H1 (cell line): ENCODE measurements at places on chromosomes 12 and 14.

DNA sequence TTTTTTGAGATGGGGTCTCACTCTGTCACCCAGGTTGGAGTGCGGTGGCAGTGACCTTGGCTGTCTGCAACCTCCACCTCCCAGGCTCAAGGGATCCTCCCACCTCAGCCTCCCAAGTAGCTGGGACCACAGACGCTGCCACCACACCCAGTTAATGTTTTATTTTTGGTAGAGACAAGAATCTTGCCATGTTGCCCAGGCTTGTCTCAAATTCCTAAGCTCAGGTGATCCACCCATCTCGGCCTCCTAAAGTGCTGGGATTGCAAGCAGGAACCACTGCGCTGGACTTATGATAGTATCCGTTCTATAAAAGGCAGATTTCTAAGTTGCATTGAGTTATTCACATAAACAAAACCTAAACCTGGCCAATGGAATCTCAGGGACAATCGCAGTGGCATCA, 321.1 kb upstream of the PRICKLE1 start:
- DNase-seq = no peak

GRCh38 chr14:101131451-101131916, 228.0 kb upstream of the RTL1 start:
- DNase-seq = peak; percentile 38

GRCh38 chr12:94952325-94952724, 51.2 kb downstream of the NDUFA12 start:
- no peak for DNase-seq

DNA sequence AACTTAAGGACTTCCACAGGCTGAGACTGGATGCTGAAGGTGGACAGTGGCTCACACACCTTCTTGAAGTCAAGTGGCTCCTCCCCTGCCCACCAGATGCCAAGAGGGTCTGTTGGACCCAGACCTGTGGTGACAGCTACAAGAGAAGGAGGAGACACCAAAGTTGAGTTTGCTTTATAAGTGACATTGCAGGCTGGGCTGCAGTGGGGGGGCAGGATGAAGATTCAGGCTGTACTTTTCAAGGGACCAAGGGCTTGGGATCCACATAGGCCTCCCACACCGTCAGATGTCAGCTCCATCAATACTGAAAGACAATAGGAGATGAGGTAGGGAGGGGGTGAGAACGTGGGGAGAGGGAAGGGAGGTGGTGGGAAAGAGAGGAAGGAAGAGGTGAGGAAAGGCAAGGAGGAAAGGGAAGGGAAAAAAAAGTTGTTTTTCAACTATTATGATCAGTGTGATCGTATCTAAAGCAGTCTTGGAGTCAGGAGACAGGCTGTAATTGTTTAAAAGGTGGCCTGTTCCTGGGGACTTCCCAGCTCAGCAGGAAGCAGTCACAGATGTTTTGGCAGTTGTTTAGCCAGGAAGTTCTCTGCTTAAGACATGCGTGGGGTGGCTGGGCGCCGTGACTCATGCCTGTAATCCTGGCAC, 84.1 kb upstream of the RESF1 start:
- no peak for DNase-seq

DNA sequence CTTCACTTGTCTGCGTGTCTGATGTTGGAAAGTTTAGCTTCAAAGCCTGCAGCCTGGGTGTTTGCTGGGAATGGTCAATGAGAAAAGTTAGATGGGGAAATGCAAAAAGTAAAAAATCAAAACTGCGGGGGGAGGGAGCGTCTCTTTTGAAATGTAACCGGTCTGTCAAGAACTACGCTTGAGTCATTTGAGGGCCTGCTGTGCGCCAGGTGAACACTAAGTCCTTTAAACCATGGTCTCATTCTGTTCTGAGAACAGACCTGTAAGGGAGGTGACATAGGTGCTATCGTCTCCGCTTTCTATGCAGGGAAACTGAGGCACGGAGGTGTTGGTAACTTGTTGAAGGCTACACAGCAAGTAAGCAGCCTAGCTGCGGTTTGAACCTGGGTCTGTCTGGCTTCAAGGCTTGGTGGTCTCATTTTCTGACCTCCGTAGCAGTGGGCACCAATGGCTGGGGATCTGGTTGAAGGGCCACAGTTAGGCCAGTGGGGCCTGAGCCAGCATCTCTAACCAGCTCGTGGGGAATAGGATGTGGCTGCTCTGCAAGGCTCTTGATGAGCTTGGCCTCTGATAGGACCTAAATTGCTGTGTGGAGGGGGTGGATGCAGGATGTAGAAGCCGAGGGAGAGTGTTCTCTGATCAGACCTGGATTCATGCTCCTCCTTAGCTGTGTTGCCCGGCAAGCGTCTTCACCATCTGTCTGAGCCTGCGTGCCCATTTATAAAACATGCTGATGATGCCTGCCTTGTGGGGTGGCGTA, 41.5 kb downstream of the KCTD10 start:
- DNase-seq = no peak

GRCh38 chr12:45729233-45730083, at the start of gene ARID2:
ARID2 (plus strand) TSS chr12:45729706; CDS start chr12:45729837, 131 bp downstream.
- no peak for DNase-seq
